NCI-H524 treated with DMSO at 0.1 percent for 48 hours (cell line): ENCODE measurements at places on chromosomes 1 and 21.

DNA sequence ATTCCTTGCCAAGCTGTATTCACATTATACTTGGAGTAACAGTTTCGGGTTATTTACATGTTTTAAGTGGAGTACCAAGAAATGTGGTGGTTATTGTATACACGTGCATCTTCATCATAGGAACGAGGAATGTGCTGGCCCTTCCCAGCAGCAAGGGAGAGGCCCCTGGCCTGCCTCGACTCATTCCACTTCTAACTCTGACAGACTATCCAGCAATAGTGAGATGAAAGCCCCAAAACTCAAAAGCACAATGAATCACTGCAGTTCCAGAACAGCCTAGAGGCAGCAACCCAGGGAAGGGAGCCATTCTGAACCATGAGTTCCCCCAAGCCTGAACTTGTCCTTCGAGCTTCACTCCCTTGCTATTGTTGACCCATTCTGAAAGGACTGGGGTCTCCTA, 23.1 kb downstream of the FAM89A start:
- DNase-seq, result no peak

DNA sequence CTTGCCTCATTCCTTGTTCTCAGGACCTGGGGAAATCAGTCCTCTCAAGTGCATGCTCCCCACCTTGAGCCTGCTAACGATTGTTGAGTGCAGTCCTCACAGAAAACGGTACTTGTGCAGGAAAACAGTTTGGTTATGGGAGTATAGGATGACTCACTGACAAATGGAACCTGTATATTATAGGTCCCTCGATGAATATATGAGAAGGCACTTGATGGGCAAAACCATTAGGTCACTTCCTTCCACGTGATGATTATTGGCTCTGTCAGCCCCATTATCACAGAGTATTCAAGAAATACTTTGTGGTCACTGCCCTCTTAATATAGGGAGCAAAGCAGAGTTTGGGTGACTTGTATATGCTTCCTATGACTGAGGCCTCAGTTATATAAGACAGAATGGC, 6.2 kb downstream of the CCDC17 start:
- DNase-seq, result no peak

GRCh38 chr1:213277036-213277435, 226.0 kb downstream of the RPS6KC1 start:
- no peak for DNase-seq

DNA sequence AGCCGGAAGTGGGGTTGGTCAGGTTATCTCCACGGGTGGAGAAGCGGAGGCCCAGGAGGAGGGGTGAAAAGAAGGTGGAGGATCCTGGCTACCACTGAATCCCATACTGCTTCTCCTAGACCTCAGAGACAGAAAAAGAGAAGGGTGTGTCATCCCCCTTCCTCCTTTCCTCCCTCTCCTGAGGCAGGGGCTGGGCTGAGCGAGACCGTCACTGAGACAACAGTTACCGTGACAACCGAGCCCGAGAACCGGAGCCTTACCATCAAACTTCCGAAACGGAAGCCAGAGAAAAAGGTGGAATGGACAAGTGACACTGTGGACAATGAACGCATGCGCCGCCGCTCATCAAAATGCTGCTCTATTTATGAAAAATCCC, 42.1 kb upstream of the NBPF3 start:
- DNase-seq, result no peak

DNA sequence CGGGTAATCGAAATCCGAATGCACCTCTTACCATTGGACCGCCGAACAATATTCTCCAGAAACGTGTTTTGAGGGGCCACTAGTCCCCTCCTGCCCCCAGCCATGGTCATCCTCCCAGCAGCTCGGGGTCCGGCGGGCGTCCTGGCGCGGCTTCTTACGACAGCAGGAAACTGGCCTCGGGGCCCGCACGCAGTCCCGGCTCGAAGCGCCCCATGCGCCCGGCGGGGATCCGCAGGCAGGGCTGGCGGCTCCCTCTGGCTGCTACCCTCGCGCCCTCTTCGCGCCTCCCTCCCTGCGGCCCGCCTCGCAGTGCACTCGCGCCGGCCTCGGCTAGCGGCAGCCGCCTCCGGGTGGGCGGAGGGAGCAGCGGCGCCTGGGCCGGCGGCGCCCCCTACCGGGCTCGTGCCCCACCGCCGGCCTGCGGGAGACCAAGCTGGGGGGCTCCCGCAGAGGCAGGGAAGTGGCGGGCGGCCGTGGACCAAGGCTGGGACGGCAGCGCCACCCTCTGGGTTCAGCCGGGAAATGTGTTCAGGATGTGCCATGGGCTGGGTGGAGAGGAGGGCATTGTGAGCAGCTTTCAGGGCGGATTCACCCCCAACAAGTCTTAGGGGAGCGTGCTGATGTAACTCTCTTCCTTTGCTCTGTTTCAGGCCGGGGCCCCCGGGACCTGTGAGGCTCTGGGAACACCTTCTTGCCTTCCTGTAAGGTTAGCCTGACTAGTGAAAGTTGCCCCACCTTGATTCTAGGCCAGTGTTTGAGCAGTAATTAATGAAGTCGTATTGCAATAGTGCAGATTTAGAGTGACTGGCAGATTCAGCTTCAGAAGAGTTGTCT, at the start of gene KCNH1:
TSS of gene KCNH1 (minus strand) at position 313 of the 834 bp plus-strand sequence. CDS start at position 110, 203 bp downstream.
- DNase-seq, result peak; percentile 57

- DNase-seq, result no peak
These were observed 2.4 kb upstream of the CGN start for GRCh38 chr1:151508833-151509232.
